Activated CD4-positive, alpha-beta T cell treated with anti-CD3 and anti-CD28 coated beads for 36 hours (primary cell): ENCODE measurements at places on chromosomes 12 and 14. TPM values are rescaled to one million over a fixed set of nuclear protein-coding genes. Genes with fewer than 3 reads are reported as not detected.

The CLEC6A gene
- total RNA-seq = not detected

DNA sequence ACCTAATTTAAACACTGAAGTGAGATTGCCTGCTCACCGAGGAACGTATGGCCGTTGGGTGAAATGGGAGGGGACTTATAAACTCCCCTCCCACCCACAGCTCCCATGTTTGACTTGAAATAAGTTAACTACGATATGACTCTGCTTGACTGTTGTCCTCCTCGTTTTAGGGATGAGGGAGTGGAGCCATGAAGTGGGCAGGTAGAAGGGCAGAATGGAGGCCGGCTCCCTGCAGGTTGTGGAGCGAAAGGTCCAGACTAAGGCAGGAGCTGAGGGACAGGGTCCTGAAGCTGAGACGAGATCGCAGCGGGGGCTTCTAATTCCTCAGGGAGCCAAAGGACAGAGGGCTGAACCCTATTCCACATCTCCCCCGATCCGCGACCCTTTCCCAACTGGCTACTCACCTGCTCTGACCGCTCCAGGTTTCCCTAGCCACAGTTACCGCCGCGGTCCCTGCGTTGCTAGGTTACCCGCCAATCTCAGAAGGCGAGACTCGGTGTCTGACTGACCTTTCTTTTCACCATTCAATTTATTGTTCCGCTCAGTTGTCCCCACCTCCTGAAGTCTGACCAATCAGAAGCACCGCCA, 577 bp upstream of the TPCN1 start:
- no peaks in the 10 kb centered on the region for H3K36me3 ChIP-seq
- no peaks in the 10 kb centered on the region for H3K27me3 ChIP-seq
- peak overlapping the region; percentile 94 for H3K4me3 ChIP-seq
- peaks cover 35% of the 10 kb centered on the region for H3K4me1 ChIP-seq

- no peak for DNase-seq
- H3K27ac ChIP-seq = no peak overlapping the region
- H3K36me3 ChIP-seq = peaks cover 39% of the 10 kb centered on the region
- H3K27me3 ChIP-seq = no peaks in the 10 kb centered on the region
- H3K4me3 ChIP-seq = no peak overlapping the region
Observed at GRCh38 chr14:89344920-89345254, 72.1 kb downstream of the FOXN3 start.

DNA sequence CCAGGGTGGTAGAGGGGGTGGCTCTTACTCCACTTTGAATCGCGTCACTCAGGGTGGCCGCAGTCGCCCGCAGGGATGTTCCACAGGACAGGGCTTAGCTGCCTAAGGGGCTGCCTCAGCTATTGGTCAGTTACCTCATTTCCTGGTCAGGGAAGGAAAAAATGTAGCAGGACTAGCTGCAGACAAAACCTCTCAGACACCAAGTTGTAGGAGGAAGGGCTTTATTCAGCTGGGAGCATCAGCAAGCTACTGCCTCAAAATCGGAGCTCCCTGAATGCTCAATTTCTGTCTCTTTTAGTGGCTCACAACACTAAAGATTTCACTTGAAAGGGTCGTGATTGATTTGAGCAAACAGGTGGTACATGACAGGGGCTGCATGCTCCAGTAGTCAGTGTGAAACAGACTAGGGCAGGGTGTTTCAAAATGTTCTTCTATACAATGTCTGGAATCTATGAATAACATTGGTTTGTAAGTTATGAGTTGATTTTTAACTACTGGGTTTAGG, 6.4 kb upstream of the CLEC6A start:
- DNase-seq = peak; percentile 26
- H3K4me1 ChIP-seq = no peaks in the 10 kb centered on the region
- no peaks in the 10 kb centered on the region for H3K36me3 ChIP-seq
- H3K27ac ChIP-seq = no peak overlapping the region
- H3K27me3 ChIP-seq = peaks cover 5% of the 10 kb centered on the region
- H3K4me3 ChIP-seq = no peak overlapping the region

- no peak overlapping the region for H3K4me3 ChIP-seq
- no peaks in the 10 kb centered on the region for H3K27me3 ChIP-seq
- peaks cover 57% of the 10 kb centered on the region for H3K4me1 ChIP-seq
- H3K36me3 ChIP-seq = no peaks in the 10 kb centered on the region
- peak overlapping the region; percentile 76 for H3K27ac ChIP-seq
- DNase-seq = peak; percentile 80
Observed at GRCh38 chr14:68819260-68819691, 26.4 kb upstream of the ZFP36L1 start.
